NCI-H446 treated with DMSO at 0.1 percent for 48 hours (cell line): ENCODE measurements at places on chromosomes 3 and 15.

GRCh38 chr3:21942328-21942727 is 191.3 kb upstream of the ZNF385D start:
- DNase-seq = peak; percentile 88

DNA sequence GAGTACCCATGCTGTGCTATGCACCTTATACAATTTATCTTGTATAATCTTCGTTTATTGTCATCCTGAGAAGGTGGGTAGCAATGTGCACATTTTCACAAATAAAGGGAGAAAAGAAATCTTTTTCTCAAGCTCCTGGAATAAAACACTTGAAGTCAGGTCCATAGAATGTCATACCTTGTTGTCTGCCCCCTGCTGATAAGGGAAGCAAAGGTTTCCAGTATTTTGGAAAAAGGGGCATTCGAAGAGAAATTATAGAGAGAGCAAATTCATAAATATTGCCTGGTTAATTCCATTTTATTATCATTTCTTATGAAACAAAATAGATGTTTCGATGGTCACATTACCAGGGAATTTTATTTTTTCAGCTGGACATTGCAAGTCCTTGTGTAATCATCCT is 277.8 kb downstream of the RAP2B start:
- no peak for DNase-seq

DNA sequence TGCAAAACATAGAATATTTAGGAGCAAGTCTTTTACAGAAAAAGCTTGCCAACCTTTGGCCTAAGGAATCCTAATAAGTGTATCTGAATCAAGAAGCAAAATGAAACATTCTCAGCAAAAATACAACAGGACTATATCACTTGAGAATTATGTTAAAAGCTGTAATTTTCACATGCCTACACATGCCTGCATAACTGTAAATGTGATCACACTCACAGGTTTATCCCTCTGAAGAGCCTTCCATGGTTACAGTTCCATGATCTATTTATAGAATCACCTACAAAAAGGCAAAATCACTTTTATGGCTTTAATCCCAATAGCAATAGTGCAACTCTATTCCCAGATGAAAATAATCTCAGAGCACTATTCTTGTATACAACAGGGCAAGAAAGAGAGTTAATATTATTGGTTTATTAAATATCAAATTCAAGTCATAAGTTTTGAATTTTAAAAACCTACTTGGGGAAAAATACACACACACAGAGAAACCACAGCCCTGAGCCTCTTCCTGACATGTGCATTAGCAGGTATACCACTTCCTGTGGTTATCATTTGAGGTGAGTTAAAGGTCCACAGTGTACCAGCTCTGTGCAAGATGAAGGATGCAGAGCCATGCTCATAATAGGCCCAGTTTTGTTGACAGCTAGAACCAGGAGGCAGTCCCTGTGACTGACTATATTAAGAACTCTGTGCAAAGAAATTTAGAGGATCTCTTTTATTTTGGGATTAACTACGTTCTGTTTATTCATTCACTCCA is 252.5 kb upstream of the TGFBR2 start:
- DNase-seq = no peak

DNA sequence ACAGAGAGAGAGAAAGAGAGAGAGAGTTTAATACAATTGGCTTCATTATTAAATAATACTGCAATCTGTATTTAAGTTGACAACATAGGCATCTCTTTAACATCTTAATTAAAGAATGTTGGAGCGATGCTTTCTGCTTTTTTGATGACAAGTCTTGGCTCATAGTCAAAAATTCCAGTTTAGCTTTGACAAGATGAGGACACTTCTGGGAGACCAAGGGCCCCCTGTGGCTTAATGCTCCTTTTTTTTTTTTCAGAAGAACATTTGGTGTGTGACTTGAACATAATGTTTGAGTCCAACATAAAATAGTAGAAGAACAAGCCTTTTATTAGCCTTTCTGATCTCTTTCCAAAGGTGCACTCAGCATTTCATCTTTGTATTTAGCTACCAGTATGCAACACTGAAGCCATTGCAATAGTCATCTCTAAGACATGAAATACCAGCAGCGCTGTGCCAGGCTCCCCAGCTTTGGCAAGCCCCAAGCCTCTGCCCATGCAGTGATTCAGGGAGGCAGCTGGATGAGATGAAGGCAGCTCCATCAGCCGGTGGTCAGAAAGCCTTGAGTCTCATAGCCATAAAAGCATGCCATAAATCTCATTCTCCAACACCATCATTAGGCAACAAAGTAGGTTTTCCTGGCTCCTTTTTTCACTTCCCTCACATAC is 349.4 kb upstream of the SEMA6D start:
- DNase-seq = peak; percentile 69

GRCh38 chr3:157092230-157092629 is 67.7 kb downstream of the CCNL1 start:
- no peak for DNase-seq

DNA sequence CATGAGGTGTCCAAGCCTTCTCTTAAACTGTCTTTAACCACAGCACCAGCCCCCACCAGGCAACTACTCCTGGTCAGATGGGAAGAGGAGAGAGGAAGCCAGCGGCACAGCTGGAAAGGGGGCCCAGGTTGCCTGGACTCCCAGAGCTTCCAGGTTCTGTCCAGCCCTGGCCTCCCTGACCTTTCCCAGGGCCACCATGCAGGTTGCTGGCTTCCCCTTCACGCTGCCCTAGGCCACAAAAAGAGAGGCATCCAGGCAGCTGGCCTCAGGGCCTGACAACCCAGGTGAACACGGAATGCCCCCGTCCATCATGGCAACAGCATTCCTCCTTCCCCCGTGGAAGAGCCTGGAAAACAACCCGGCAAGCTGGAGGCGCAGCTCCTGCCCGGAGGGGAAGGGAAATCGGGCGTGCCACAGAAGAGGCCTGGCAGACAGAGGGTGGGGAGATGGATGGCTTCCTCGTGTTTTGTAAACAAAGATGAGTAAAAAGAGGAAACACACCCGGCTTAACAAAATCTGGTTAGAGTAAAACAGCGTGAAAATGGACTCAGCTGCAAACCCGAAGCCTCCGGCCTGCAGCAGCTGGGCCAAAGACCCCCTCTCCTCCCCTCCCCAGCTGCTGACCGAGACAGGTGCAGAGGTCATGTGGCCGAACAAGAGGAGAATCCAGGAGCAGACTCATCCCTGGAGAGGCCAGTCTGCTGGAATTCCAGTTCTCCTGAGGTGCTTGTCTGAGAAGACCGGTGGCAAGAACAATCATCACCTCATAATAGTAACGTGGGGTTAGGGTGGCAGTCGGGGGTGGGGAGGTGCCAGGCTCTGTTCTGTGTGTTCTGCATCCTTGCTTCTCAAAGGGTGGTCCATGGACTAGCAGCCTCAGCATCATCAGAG is 15.5 kb downstream of the BMF start:
- DNase-seq = no peak

- DNase-seq = no peak
Observed at GRCh38 chr3:133880287-133880686, 15.4 kb downstream of the RAB6B start.

GRCh38 chr15:42984493-42985034 is 64.0 kb upstream of the TTBK2 start:
- no peak for DNase-seq

- DNase-seq = no peak
Observed at GRCh38 chr3:4011166-4011565, 211.9 kb downstream of the LRRN1 start.

DNA sequence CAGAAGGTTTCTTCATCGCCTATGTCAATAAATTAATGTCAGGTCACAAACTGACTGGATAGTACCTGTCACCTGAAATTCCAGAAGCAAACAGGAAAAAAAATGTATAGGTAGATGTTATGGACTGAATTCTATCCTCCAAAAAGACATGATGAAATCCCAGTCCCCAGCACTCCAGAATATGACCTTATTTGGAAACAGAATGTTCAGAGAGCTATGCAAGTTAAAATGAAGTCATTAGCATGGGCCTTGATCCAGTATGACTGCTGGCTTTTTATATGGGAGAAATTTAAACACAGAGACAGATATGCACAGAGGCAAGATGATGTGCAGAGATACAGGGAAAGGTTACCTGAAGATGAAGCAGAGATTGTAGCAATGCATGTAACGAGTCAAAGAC is 953.4 kb downstream of the ZPLD1 start:
- DNase-seq = no peak

DNA sequence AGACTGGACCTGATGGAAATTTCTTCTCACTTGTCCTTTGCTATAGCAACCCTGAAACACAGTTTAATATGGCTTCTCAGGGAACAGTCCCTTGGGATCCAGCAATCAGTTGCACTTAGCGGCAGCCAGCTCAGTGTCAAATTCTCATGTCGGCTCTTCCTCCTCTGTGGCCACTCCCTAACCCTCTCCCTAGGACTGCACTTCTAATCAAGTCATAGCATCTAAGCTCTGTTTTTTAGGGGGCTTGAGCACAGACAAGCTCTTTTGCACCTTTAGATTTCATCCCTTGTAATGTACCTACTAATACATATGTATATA is 250.5 kb upstream of the TLE3 start:
- DNase-seq = no peak

DNA sequence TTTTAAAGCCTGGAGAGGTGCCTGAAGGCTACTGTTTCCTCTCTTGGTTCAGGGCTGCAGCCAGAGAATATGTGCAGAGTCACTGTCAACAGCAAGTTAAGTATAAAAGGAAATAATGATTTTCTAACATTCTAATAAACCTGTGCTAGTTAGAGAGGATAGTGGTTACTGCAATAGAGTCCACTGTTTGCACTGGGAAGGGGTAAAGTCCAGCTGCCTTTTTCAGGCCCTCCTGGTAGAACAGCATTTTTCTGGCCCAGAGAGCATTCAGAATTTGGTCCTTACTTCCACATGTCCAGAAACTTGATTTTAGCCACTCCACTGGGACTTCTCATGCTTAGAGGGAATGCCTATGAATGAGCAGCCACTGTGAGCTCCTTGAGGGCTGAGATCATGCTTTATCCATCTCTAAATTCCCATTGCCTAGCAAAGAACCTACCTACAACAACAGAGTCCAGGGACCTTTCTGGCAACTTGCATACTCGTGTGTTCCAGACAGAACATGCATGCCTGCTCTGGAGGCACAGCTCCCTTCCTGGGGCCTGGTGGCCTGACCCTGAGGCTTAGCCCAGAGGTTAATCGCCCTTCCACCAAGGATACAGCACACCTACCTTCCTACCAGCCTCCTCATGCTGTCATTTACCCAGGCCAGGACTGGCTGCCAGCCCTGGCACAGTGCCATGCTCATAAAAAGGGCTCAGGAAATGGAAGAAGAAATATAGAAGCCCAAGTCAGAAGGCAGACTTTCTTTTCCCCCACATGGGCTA is 50.3 kb upstream of the ATP13A3 start:
- DNase-seq = peak; percentile 33

DNA sequence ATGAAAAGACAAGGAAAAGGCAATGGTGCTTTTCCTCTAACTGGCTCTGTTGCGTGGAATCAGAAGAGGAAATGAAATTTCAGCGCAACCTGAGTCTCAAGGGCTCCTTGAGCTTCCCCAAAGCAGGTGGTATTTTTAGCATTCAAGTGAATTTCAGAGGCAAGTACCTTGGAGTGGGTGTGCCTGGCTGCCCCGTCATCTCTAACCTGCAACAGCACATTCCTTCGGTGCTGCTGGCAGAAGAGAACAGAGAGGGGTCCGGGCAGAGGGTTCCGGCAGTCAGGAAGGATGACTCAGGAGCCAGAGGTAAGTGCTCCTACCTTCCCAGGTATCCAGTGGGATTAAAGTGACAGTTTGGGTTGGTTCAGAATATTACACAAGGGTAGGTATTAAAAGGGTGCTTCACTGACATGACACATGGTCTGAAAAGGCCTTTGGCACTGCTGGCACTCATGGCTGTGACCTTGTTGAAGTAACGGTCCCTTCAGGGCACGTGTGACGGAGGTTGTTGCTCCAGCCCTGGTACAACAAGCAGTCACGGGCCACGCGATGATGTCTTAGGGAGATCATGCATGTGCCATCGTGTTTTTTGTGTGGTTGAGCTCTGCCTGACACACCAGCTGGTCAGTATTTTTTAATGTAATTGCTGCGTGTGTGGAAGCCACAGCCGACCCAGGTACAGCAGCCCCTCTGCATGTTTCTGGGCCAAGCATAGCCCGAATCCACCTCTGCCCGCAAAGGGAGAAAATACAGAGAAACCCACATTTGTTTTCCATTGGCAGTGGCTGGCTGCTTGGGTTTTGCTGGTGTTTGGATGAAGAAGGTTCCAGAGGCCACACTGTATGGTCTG is 75.7 kb downstream of the LRRK1 start:
- DNase-seq = no peak

DNA sequence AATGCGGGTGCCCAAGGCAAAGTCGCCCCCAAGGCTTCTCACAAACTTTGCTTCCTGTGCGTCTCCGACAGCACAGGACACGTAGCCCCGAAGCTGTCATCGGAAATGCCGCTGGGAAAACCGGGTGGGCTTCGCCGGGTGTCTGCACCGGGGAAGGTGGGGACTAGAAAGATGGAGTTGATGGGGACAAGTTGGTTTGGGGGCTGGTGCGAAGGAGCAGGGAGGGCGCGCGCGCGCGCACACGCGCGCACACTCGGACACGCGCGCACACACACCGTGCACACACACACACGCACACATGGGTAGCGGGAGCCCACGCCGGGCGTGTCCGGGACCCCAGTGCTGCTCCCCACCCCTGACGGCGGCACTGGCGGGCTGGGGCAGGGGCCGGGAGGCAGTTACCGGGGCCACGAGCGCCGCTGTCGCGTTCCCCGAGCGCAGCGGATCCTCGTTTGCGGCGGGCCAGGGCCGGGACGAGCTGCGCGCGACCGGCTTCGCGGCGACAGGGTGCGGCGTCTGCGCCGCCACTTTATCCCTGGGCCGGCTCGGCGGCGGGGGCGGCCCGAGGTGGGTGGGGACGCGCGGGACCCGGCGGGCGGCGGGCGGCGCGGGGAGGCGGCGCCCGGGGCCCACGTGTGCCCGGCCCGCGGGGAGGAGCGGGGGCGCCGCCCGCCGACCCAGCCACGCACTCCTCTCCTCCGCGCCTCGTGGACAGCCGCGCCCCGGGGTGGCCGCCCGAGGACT is 539 bp upstream of the MGLL start:
- no peak for DNase-seq

DNA sequence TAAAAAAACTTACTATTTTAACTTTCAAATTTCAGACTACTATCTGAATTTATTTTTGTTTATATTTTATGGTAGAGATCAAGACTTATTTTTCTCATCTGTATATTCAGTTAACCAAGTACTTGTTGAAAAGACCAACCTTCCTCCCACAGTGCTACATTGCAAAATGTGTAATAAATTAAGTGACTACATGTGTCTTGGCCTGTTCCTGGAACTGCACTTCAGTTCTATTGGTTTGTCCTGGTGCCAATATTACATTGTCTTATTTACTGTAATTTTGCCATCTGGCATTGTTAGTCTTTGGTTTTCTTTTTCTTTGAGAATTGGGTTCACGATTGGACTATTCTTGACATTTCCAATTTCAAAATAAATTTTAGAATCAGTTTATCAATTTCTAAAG is 138.4 kb upstream of the KCNMB2 start:
- peak; percentile 68 for DNase-seq

DNA sequence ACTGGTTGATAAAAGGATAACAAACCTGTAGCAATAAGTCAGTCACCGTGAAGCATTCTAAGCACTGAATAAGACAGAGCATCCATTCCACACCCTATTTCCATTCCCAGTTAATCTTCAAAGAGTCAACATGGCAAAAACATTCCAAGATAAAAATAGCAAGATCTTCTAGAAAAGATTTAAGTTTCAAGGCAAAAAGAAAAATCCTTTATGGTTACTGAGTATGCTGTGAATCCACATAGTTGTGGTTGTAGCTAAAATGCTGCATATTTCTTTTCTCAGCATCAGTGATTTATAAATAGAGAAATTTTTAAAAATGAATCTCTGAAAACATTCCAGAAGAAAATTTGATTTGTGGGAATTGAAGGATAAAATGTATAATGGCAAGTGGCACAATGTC is 21.1 kb downstream of the GAP43 start:
- no peak for DNase-seq
